ENCODE measurements at places on chromosomes 7 and 10.

DNA sequence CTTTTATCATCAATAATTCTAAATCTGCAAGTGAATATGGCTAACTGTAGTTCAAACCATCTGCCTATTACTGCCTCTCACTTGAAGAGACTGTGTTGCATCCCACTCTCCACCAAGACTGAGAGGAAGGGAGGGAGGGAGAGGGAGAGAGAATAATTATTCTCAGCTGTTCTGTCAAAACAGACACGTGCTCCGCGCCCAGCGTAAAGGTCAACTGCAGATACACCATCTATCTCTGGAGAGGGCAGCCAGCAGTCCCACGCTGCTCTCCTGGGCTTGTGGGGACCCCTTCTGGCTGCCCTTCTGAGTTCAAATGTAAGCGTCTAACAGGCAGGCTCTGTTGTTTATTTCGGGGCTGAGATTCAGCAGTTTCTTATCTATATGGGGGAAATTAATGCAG lies 625.5 kb upstream of the GALNT17 start:
- no peak for DNase-seq

GRCh38 chr10:76553263-76554032 lies 1084.2 kb downstream of the KCNMA1 start:
- DNase-seq, result peak; percentile 48

GRCh38 chr7:43902542-43903054 lies 3.8 kb downstream of the URGCP start:
- DNase-seq, result no peak

- DNase-seq, result peak; percentile 99
Observed at GRCh38 chr7:2175514-2175913, 57.2 kb downstream of the MAD1L1 start.

GRCh38 chr10:49089152-49089551 lies 26.2 kb downstream of the VSTM4 start:
- no peak for DNase-seq

- DNase-seq, result no peak
Observed at GRCh38 chr7:70883750-70884439, 248.0 kb upstream of the GALNT17 start.

GRCh38 chr7:114929570-114929969 lies 7.7 kb downstream of the MDFIC start:
- no peak for DNase-seq

DNA sequence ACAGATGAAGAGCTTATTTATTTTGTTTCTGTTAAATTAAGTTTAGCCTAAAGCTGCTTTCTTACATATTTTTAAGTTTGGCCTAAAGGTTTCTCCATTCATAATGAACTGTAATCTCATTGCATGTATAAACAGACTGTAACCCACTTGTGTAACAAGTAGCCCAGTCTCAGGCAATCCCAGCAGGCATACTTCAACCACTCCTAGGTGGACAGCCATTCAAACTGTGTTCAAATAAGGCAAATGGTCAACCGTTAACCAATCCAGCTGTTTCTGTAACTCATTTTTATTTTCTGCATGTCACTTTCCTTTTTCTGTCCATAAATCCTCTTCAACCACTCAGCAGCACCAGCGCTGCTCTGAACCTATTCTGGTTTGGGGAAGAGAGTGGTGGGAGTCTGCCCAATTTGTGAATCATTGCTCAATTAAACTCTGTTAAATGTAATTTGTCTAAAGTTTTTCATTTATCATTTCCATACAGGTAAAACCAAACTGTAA lies 35.9 kb downstream of the PHYHIPL start:
- DNase-seq, result no peak

DNA sequence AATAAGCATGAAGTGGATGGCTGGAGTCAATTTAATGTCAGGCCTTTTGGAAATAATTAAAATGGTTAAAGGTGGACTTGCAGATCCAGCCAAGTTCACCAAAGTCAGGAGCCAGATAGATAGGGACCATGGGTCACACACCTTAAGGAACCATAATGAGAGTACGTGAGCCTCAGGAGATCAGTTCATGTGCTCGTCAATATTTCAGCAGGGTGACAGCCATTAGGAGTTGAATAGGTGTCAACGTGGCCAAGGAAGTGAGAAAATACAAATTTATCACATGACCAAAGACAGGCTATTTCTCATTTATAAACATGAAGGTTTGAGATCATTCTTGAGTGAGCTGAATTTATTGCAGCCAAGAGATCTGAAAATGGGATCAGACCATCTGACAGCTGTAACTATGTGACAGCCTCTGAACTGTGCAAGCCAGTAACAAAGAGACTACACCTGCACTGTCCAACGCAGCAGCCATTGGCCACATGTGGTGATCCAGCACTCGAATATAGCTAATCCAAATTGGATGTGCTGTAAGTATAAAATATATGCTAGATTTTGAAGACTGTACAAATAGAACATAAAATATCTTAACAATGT lies 249.7 kb upstream of the PTN start:
- DNase-seq, result no peak

DNA sequence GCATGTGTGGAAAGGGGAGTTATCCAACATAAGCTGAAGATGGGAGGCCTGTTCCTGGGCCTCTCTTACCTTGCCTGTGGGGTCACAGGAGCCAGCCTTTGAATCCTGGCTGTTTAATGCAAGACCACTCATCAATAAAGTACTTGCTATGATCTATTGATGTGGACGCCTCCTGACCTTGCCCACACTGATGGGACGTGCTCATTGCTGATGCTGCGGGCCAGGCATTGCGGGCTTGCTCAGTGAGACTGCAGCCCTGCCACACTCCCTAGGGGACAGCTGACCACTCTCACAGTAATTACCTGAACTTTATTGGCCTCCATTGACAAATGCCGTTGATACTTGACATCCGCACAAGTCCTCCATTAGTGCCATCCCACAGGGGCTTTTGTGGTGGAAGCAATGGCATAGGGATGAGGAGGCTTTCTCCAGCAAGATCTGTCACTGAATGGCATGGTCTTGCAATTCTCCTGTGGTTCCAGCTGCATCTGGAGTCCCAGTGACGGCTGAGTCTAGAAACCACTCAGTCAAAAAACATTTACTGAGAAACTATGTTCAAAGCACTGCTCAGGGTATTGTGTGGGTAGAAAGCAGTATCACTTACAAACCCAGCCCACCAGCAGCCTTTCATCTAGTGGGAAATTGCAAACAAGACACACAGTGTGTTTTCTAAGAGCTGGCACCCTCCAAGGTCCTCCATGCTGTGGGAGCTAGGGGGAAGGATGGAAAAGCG lies 135.1 kb upstream of the YAE1 start:
- no peak for DNase-seq

DNA sequence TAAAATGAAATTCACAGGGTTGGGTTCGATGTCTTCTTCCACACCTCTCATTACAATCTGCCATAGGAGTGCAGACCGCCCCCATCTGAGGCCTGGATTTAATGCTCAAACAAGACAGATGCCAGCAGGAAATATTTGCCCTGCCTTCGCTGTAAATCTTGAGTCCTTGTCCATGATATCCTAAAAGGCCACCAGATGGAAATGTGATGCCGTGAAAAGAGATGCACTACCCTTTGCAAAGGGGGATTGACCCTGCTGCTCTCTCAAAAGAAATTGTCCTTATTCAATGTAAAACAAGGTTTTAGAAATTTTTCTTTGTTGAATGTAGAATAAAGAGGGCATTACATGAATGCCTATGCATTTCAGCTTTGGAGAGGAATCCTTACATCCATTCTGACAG lies 37.5 kb downstream of the AGAP4 start:
- peak; percentile 8 for DNase-seq

DNA sequence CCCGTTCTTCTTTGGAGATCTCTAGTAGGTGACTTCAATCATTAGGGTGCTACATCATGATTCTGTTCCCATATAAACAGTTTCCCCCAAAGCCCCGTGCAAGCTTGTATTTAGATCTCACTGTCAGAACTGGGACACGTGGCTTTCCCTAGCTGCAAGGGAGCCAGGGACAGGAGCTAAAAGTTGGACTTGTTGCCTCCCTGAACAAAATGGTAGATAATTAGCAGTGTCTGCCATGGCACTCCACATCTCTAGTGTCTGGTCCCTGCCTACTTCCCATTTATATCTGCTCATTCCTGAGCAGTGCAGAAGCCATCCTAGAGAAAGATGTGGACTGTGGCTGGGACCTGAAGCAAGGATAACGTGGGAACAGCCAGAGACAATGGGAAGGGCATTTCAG lies 76.6 kb upstream of the FGFR2 start:
- no peak for DNase-seq

GRCh38 chr10:8416192-8416701 lies 361.8 kb downstream of the GATA3 start:
- no peak for DNase-seq

- DNase-seq, result no peak
Observed at GRCh38 chr10:11505639-11506038, 105.8 kb downstream of the USP6NL start.

- DNase-seq, result no peak
Observed at GRCh38 chr10:59302381-59302780, 60.0 kb downstream of the FAM13C start.

GRCh38 chr7:105224884-105225651 lies 163.7 kb downstream of the SRPK2 start:
- peak; percentile 88 for DNase-seq

- no peak for DNase-seq
Observed at GRCh38 chr7:80816806-80817205, 102.0 kb downstream of the SEMA3C start.
